Stimulated activated CD4-positive, alpha-beta T cell treated with anti-CD3 and anti-CD28 coated beads, TNF-alpha, amount 100 ng/mL, for 48 hours (primary cell): ENCODE measurements at places on chromosomes 13 and 19.

DNA sequence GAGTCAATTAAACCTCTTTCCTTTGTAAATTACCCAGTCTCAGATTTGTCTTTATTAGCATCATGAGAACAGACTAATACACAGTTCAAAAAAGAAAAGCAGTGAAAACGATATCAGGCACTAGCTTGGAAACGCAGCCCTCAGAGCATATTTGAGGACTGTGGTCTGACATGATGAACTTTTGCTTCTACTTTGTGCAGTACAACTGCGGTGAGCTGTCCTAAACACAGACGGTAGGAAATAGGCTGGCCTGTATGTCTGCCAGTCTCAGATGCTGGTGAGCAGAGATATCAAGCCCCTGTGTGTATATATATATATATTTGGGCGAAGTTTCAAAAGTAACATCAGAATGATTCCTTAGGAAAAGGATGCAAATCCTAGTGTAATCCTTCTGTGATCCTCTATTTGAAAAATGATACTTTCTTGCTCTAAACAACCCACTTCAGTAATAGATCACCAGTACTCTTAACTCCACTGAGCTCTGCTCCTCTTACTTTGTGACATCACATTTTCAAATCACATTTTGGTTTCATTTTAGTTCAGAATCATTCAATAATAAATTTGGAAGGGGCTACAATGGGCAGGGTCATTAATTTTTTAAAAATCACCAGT, 74.4 kb downstream of the TNFRSF19 start:
- DNase-seq, result no peak

DNA sequence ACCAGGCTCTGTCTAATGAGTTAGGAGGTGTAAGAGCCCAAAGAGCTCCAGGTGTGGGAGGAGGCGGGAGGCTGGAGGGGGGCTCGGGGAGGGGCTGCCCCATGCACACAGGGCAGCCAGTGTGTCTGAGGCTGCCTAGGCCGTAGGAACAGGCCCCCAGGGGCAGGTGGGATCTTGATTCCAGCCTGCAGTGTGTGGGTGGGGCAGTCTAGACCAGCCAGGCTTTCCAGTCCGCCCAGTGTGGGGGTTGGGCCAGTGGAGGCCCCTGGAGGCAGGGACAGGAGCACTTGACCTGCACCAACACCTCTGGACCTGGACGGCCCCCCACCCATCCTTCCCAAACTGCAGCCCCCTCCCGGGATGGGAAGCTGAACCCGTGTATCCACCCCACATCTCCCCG, 5.4 kb upstream of the CAMSAP3 start:
- no peak for DNase-seq

- DNase-seq, result no peak
These were observed 692.3 kb downstream of the SLITRK1 start for GRCh38 chr13:83190020-83190419.

GRCh38 chr19:16625163-16625958, 2.6 kb downstream of the MED26 start:
- no peak for DNase-seq

GRCh38 chr19:40542202-40542859, 34.3 kb upstream of the SHKBP1 start:
- no peak for DNase-seq

GRCh38 chr13:91824416-91824815, 426.0 kb downstream of the GPC5 start:
- DNase-seq, result no peak

GRCh38 chr13:105336706-105337576, 1198.5 kb downstream of the EFNB2 start:
- no peak for DNase-seq

DNA sequence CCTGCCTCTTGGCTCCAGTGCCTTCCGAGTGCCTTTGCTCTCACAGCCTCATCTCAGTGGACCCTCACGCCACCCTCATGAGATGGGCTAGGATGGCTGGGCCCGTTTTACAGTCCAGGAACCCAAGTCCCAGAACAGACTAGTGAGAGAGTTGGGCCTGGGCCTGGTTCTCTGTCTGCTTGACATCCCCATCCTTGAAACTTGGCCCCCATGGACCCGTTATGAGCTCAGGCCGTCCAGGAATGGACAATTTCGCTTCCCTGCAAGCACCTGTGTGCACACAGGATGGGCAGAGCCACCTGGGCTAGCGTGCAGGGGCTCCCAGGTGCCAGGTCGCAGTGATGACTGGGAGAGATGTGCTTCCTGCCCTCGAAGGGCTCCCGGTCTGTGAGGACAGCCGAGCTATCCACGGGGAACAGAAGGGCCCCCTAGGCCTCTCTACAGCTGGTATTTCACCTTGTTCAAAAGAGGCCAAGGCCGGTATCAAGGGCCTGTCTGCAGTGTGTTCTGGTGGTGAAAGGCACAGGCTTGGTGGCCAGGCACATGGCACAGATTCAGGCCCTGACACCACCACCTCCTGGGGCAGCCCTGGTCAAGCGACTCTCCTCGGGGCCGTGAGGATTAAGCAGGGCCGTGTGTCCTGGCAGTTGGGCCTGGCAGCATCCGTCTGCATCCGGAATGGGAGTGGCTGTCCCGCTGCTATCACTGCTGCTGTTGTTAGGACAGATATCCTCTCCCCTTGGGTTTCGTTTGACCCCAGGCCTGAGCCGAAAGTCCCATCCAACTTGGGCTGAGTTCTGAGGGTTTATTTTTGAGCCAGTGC, 38.9 kb downstream of the CAPN12 start:
- DNase-seq, result no peak

- no peak for DNase-seq
These were observed 726.0 kb upstream of the ARGLU1 start for GRCh38 chr13:107293924-107294323.

DNA sequence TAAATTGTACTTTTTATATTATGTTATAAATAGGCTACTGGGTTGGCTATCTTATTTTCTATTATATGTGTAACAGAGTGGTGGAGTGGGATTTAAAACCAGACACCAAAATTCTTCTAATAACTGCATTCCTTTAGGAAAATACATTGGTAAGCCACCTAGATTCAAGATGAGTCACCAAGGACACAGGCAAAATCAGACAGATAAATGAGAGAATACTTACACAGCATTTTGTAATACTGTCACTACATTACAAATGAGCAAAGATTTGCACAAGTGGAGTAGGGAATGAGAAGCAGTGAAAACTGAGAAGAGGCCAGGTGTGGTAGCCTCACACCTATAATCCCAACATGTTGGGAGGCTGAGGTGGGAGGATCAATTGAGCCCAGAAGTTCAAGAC, 6.2 kb upstream of the SPART start:
- no peak for DNase-seq

DNA sequence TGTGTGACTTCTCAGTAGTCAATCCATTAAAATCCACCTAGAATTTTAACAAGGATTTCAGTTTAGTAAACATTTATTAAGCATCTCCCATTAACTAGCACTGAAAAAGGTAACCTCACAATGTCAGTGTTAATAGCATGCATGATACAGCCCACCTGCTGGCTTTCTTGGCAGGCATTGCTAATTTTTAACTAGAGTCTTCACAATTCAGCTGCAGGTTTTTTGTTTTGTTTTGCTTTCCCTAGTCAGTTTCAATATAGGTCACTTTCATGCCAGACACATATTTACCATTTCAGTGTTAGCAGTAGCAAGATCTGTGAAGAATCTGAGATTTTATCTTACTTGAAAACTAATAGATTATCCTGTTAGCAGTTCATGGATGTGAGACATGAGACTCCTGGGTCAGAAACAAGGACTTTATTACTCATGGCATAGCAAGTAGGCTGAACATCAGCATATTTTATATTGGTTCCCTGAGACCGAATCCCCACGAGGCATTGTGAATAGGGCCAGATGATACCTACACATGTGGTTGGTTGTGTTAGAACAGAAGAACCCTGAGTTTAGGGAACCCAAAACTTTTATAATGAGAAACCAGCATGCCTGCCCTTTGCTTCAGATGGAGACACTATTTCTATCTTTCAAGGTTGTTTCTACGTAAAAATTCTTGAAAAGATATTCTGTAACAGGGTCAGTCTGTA, 198.0 kb upstream of the HTR2A start:
- no peak for DNase-seq

- no peak for DNase-seq
These were observed 5.5 kb upstream of the MRI1 start for GRCh38 chr19:13758795-13759194.

GRCh38 chr13:58592786-58593185, 961.2 kb downstream of the PCDH17 start:
- no peak for DNase-seq

GRCh38 chr13:73417012-73417615, 358.3 kb downstream of the KLF5 start:
- no peak for DNase-seq

DNA sequence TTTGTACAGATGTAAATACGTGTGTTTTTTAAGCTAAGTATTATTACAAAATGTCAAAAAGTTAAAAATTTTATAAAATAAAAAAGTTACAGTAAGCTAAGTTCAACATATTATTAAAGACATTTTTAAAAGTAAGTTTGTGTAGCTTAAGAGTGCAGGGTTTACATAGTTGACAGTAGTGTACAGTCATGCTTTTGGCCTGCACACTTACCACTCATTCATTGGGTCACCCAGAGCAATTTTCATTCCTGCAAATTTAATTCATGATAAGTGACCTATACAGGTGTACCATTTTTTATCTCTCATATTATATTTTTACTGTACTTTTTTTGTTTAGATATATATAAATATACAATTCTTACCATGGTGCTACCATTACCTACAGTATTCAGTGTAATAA, 769.9 kb upstream of the SLITRK6 start:
- DNase-seq, result no peak
